Stimulated activated CD8-positive, alpha-beta memory T cell treated with anti-CD3 and anti-CD28 coated beads, Interleukin-15, amount 100 ng/mL, for 4 hours (primary cell): ENCODE measurements at places on chromosomes 16 and 17.

DNA sequence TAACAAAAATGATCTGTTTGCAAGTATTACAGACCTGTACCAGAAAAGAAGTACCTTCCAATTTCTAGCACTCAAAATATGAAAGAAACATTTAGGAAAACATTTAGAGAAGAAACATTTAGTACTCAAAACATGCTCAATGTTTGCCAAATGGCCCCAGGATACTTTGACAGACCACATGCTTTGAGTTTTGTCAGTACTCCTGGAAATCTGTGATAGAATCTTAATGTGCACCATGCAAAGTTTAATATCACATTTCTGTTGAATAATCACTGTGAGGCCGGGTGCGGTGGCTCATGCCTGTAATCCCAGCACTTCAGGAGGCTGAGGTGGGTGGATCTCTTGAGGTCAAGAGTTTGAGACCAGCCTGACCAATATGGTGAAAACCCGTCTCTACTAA is 8.5 kb upstream of the ZC3H7A start:
- no peak for DNase-seq

- DNase-seq = no peak
These were observed 204.8 kb downstream of the FTO start for GRCh38 chr16:53908731-53909130.

GRCh38 chr17:82365606-82366295 is 5.8 kb upstream of the UTS2R start:
- no peak for DNase-seq

GRCh38 chr16:87836844-87837581 is 32.3 kb downstream of the SLC7A5 start:
- DNase-seq = no peak

- no peak for DNase-seq
These were observed 32.9 kb downstream of the ABHD15 start for GRCh38 chr17:29533976-29534375.

GRCh38 chr17:33492731-33493265 is 199.7 kb upstream of the ASIC2 start:
- no peak for DNase-seq

- DNase-seq = peak; percentile 54
These were observed 27.3 kb downstream of the USP7 start for GRCh38 chr16:8936421-8936820.

- DNase-seq = no peak
These were observed 80.9 kb downstream of the GOSR1 start for GRCh38 chr17:30557916-30558685.

DNA sequence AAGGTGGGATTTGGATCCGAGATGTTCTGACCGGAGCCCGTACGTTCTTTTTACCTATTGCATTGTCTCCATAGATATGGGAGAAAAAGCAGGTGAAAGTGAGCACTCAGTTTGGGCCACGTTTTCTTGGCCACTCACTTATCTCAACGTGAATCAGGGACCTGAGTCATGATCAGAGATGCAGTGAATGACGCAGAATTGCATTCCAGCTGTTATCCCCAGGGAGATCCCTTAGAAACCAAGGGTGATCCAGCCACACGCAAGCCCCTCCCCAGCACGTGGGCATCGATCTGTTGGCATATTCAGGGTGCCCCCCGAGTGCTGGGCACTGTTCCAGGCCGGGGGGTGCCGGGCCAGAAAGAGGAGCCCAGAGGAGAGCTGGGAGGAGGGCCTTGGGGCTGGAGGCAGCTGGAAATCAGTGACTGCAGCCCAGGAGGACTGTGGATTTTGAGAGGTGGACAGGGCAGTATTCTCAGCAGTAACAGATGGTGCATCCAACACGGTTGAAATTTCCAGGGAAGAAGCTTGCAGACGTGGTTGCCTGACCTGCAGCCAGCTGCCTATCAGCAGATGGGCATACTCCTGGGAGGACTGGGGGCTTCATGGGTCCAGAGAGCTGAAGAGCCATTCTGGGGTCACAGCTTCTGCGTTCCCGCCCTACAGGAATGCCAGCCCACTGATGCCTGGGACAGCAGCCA is 87.2 kb upstream of the CACNG5 start:
- no peak for DNase-seq

DNA sequence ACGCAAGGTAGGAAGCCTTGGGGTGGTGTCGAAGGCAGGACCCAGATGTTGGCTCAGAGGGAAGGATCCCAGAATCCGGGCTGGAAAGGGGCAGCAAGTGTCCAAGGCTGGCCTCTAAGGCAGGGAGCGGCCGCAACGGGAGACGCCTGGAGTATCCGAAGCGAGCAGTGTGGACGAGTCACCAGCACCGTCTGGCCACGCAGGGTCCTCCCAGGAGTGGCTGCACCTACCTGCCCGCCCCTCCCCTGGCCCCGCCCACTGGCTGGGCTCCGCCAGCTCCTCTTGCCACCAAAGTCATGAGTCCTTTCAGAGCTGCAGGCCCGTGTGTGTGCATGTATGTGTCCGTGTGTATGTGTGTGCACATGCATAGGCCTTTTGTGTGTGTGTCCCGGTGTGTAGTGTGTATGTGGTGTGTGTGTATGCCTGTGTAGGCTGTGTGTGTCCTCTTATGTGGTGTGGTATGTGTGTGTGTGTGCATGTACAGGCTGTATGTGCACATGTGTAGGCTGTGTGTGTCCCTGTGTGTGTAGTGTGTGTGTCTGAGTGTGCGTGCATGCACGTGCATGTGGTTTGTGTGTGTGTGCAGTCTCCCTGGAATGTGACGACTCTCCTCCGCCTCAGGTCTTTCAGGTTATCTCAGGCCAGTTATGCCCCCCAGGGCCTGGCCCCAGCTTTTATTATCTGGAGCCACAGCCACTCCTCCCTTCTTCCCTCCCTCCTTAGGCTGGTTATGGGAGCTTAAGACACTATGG is at the start of gene PRSS8:
TSS of gene PRSS8 (minus strand) at position 193 of the 752 bp plus-strand sequence. CDS start 229 bp downstream, outside the sequence.
- no peak for DNase-seq

DNA sequence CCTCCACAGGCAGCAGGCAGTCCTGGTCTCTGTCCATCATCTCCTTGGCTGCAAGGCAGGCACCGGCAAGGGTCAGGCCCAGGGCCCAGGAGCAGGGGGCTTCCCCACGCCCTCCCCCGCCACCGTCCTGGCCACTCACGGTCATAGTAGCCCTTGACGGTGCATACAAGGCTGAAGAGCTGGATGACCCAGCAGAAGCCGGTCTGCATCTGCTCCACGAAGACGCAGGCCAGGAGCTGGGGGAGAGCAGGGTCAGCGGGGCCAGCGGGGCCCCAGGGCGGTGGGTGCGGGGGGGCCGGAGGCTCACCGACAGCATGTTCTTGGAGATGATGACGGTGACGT is 20.1 kb downstream of the CTU2 start:
- DNase-seq = no peak

DNA sequence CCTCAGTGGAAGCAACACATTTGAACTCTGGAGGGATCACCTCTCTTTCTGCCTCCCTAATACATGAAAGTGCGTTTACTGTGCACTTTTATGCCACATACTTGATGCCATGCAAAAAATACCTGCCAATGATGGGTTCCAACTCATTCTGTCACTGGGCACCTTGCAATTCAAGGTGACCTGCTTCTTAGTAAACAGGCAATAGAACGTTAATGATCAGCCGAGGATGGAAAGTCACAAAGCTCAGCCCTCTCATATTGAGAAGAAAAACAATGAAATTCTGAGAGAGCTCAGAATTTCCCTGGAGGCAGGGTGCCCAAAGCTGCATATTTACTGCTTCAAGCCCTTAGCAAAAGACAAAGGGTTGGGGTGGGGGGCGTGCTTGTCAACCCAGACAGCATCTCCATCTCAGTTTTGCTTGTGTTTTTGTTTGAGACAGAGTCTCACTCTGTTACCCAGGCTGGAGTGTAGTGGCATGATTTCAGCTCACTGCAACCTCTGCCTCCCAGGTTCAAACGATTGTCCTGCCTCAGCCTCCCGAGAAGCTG is 23.2 kb downstream of the LITAF start:
- DNase-seq = no peak

DNA sequence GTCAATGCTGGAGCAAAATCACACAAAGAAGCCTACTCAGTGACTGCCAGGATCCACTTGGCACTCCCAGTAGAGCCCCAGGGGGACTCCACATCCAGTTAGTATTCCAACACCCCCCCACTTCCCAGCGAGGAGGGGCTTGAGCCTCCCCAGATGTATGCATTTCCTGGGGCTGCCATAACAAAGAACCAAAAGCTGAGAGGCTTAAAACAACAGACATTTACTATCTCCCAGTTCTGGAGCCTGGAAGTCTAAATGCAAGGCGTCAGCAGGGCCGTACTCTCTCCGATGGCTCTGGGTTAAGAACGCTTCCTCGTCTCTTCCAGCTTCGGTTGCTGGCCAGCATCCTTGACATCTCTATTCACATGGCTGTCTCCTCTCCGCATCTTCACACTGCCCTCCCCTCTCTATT is 23.0 kb upstream of the GNA13 start:
- no peak for DNase-seq

- DNase-seq = no peak
These were observed 65.8 kb downstream of the SALL1 start for GRCh38 chr16:51085271-51085670.

DNA sequence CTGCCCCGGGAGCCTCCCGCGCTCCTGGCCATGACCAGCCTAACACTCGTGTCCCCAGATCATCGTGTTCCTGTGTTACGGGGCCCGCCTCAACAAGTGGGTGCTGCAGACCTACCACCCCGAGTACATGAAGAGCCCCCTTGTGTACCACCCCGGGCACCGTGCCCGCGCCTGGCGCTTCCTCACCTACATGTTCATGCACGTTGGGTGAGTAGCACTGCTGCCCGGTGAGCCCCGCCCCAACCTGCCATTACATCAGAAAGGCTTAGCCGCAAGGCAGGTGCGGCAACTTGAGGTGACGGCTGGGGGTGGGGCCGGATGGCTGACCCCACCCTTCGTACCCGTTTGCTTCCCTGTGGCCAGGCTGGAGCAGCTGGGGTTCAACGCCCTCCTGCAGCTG is 1.4 kb downstream of the RHBDL1 start:
- no peak for DNase-seq

GRCh38 chr16:65200857-65201256 is 79.0 kb upstream of the CDH11 start:
- no peak for DNase-seq

GRCh38 chr17:67717192-67717623 is 528 bp upstream of the NOL11 start:
- DNase-seq = no peak

GRCh38 chr17:15947271-15947670 is 2.3 kb downstream of the ADORA2B start:
- DNase-seq = no peak

DNA sequence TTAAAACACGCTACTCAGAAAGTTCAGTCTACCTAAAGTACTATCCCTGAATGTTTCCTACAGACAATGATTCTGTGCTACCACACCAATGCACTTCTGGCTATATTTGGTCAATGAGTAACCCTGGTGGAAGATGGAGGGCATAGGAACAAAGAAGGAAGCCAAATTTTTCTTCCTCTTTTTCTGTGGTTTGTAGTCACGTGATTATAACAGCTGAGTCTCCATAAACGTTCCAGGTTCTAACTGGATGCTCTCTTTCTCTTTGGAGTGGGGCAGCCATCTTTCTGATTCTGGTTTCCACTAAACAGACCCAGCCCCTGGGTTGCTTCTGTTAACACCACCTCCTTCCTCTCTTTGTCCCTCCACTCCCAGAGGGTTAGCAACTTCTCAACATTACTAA is 274.9 kb downstream of the CDH11 start:
- DNase-seq = no peak

GRCh38 chr16:9092978-9093344 is 1.5 kb downstream of the HAPSTR1 start:
- no peak for DNase-seq

DNA sequence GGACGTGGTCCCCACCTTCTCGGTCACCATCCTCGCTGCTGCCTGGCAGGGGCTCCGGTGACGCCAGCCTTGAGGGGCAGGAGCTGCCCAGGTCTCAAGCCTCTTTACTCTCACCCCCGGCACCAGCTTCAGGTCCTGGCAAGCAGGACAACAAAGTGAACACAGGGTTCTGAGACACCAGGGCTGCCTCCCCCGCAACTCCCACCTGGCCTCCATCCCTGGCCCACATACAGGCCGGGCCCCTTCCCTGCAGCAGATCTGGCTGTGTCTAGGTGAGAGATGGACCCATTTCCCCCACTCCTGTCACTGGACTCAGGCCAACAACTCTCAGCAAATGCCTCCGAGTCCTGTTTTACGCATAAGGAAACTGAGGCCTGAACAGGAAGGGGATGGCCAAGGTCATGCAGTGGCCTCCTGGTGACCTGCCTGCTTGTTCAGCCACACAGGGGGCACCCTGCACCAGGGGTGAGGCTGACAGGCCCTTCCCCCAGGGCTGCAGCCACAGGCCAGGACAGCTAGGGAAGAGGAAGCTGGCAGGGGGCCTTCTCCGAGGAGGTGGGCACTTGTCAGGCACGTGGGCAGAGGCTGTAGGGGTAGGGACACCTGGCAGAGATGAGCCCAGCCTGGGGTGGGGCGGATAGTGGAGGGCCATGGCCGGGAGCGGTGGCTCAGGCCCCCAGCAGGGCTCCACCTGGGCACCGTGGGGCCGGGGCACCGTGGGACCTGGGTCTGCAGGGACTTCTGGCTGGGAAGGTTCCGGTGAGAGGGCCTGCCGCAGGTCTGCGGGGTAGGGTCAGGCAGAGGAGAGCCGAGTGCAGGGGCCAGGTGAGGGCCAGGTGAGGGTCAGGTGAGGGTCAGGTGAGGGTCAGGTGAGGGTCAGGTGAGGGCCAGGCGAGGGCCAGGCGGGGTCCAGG is 46.7 kb upstream of the PVALEF start:
- DNase-seq = no peak

GRCh38 chr17:79696610-79696982 is 34.1 kb upstream of the ENPP7 start:
- no peak for DNase-seq

- no peak for DNase-seq
These were observed 472.7 kb downstream of the KCNJ2 start for GRCh38 chr17:70642059-70642458.

DNA sequence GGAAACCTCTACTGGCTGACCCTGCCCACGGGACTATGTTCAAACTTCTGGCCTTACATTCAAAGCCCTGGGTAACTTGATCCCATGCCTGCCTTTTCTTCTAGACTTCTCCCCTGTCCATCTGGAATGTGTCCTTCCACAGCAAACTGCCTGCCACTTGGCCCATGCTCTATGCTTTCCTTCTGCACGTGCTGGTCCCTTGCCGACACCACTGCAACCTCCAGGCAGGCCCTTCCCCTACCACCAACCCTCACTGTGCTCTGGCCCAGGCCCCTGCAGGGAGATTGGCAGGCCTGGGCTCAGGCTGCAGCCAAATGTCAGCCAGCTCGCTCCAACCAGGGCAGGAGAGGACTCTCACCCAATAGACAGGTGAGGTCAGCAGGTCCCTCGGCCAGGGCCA is 11.0 kb downstream of the HSD11B2 start:
- DNase-seq = no peak

GRCh38 chr16:74625500-74626350 is 18.8 kb upstream of the GLG1 start:
- DNase-seq = no peak

DNA sequence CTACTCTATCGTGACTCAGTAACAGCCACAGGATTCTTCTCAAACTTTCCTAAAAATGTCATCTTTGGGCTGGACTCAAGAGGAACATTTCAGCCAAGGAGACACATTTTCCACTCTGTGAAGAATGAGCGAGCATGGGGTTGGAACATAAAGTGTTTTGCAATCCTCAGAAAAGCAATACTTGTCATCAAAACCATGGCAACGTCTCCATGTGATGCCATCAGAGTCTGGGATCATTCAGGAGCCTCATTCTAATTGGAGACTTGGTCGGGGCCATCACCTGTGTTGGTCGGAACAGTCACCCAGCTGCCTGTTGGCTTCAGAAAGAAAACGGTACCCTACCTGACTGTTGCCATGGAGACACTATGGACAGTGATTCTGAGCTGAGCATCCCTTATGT is 25.5 kb downstream of the MYOCD start:
- no peak for DNase-seq
